CD4-positive, alpha-beta T cell (primary cell): ENCODE measurements at places on chromosomes 4 and X. TPM values are rescaled to one million over a fixed set of nuclear protein-coding genes. Genes with fewer than 3 reads are reported as not detected.

DIAPH2 gene
- total RNA-seq, result 11.4 TPM

TRPC5OS gene
- not detected for total RNA-seq

GRCh38 chr4:55385201-55385649 is 10.5 kb upstream of the TMEM165 start:
- no peak for DNase-seq

- peak; percentile 51 for DNase-seq
Observed at GRCh38 chr4:67522851-67523671, 22.2 kb downstream of the CENPC start.

DNA sequence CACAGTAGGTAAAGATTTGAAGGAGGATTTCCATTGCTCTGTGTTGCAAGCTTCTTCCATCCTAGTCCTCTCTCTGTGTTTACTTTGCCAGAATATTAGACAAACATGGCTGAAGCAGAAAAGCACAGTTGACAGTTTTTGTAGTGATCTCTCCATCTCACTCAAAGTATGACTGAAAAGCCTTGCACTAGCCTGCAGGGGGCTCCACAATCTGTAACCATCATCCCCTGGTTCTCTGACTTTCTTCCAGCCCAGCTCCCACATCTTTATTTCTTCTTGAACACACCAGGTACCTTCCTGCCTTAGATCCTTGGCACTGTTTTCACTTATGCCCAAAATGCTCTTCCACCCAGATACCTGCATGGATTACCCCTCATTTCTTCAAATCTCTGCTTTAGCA is 34.1 kb upstream of the HHIP start:
- no peak for DNase-seq
